ENCODE measurements at places on chromosomes 5 and 9. TPM values are rescaled to one million over a fixed set of nuclear protein-coding genes. Genes with fewer than 3 reads are reported as not detected.

The ELOVL7 gene
- 0.11 TPM for total RNA-seq

The MEF2C gene
- total RNA-seq = 0.85 TPM

The EQTN gene
- total RNA-seq = not detected

The FGF10 gene
- total RNA-seq = not detected

The GFRA3 gene
- not detected for total RNA-seq

The ESM1 gene
- 0.37 TPM for total RNA-seq

The OR2K2 gene
- total RNA-seq = not detected

The DPH7 gene
- total RNA-seq = 38.2 TPM

The SURF2 gene
- total RNA-seq = 35.2 TPM

The AFF4 gene
- 26.3 TPM for total RNA-seq

The IL6ST gene
- 52.2 TPM for total RNA-seq

The ZBTB34 gene
- total RNA-seq = 6.8 TPM

The LCN9 gene
- not detected for total RNA-seq

The SEC24A gene
- 18.8 TPM for total RNA-seq
